ENCODE measurements at places on chromosomes 5 and 9.

- no peak for DNase-seq
These were observed 32.5 kb downstream of the ANXA1 start for GRCh38 chr9:73183917-73184861.

- DNase-seq: peak; percentile 24
These were observed 98.8 kb upstream of the BASP1 start for GRCh38 chr5:17118631-17119030.

DNA sequence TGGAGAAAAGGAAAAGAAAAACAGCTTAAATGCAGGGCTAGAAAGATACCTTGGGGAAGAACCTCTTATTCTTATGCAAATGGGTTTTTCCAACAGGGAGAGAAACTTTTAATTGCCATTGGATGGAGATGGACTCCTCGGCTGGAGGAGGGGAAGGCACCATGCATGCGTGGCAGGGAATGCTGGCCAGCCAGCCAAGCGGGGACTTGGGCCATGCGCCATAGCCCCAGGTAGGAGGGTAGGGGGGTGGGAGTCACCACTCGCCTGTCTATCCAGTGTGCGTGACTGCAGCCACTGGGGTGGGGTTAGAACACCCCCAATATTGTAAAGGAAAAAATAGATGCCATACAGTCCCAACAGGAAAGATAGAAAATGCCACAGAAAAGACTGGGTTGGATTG lies 119.9 kb upstream of the ELAVL2 start:
- no peak for DNase-seq

GRCh38 chr5:141513627-141514329 lies 24.9 kb downstream of the PCDHGC5 start:
- peak; percentile 83 for DNase-seq

DNA sequence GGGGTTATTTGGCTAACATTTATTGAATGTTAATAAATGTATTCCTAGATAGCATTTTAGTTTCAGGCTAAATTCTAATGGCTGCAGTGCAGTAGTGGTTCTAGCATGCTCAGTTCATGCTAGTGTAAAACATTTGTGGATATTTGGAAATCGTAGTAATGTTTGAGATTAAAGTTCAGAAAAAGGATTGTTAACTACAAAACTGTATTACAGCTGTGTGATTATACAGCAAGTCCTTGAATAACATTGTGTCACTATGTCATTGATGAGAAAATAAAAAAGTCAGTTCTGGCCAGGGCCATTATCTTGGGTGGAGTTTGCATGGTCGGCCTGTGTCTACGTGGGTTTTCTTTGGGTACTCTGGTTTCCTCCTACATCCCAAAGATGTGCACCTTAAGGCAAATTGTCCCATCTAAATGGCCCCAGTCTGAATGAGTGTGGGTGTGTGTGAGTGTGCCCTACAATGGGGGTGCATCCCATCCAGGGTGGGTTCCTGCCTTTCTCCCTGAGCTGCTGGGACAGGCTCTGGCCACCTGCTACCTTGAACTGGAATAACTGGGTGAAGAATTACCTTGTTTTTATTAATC lies 8.8 kb downstream of the ZSWIM6 start:
- no peak for DNase-seq

DNA sequence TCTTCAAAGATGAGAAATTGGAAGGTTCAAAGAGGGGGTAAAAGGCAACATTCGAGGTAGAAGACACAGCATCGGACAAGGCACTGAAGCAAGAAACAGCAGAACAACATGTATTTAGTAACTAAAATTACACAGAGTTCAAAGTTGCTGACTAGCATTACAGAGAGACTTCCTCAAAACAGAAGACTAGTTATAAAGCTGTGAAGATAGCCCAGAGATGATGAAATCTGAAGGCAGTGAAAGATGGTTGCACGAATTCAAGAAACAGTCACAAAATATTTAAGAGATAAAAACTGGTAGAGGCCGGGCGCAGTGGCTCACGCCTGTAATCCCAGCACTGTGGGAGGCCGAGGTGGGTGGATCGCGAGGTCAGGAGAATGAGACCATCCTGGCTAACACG lies 16.3 kb downstream of the MAPKAP1 start:
- DNase-seq: no peak

DNA sequence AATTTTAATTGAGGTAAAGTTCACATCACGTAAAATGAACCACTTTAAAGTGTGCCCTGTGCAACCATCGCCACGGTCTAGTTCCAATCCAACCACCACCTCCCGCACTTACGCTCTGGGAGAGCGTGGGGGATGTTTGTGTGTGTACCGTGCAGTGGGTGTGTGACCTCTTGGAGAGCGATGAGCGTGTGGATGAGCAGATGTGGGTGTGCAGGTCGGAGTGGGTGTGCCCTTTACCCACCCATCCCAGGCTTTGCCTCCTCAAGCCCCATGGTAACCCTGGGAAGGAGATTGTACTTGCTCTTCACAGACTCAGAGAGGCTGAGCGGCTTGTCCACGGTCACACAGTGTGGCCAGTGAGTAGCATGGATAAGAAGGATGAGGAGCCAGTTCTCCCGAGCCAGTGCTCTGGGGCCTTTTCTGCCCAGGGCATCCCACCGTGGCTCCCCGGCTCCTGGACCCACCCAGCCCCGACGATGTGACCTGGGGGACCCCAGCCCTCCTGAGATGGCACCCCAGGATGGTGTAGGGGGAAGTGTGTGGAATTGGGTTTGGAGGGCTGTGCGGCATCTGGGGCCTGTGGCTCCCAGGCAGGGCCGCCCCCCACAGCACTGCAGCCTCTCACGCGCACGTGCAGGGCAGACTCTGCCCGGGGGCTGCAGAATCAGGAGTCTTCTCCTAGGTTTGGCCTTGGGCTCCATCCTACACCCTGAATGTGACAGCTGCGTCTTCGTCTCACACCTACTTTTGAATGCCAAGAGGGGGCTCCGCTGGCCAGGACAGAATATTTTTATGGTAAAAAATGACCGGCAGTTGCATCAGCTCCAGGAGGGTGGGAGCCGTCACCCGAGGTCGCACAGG lies 13.6 kb downstream of the LHX3 start:
- no peak for DNase-seq

- no peak for DNase-seq
These were observed 266.4 kb downstream of the ZNF608 start for GRCh38 chr5:124480022-124480421.

DNA sequence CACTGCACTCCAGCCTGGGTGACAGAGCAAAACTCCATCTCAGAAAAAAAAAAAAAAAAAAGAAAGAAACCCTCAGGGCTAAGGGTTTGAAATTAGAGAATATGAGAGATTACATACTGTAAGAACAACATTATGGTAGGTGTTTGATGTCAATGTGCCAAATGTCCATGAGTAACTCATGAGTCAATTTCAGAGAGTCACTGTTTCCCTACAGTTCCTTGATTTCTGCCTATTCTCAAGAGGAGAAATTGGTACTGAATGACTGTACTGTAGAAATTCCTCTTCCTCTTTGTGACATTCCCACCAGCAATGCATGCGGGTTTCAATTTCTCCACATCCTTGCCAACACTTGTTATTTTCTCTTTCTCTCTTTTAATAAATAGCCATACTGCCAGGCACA lies 35.2 kb downstream of the MARVELD2 start:
- DNase-seq: no peak

- no peak for DNase-seq
These were observed 52.9 kb downstream of the MACROH2A1 start for GRCh38 chr5:135345956-135346731.

DNA sequence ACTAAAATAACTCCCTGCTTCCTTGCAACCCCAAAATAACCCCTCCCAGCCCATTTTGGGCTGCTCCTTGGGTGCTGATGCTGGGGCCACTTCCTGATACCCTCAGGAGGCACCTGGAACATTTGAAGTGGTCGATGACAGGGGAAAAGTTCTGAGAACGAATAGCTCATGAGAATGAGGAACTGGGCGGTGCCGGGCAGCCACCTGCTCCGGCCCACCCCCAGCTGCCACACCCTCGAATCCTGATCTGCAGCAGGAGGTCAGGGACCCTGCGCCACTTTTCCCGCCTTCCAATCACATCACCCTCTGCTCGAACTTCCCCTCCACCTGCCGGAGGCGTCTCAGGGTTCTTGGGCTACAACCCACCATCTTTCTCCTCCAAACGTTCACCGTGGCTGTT lies 19.7 kb downstream of the HRH2 start:
- no peak for DNase-seq

DNA sequence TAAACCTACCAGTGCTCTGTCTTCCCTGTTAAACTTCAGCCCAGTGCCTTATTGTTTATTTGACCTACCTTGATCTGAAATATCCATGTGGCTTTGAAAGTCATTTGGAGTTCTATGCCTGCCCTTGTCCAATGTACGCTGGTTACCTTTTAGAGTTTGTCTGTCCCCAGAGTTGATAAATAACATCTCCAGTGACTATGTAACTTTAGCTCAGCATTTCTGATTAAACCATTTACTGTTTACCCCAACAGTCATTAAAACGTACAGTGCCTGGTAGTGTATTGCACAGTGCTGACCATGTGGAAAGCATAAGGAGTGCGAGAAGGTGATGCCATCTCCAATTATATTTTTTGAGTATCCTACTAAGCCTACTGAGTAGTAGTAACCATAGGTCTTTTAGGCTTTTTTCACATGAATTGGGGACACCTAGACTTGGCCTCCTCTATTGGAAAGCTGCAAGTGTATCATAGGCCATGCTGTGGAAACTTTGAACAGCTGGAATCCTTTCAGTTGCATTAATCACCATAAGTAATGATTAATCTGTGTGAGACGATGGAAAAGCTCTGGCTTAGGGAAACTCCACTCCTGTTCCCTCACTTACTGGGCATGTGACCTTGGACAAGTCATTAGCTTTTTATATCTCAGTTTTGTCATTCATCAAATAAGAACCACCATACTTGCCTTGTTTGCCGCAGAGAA lies 93.5 kb downstream of the MAST4 start:
- DNase-seq: no peak

- no peak for DNase-seq
These were observed 33.9 kb upstream of the RAD23B start for GRCh38 chr9:107249131-107249533.

DNA sequence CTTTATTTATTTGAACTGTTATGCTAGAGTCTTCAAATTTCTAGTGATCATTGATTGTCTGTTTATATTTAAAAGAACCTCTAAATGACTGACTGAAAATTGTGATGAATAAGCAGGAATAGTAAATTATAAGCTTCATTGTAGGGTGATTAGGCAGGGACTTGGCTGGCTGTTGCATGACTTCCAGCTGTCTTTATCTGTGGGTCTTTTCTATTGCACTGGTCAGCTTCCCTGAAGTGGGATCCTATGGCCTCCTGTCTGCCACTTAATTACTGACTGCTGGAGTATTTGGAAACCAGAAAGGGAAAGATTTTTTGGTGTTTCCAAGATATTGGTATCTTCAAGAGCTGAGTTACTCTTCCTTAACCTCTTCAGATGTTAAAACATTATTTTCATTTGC lies 123.0 kb upstream of the CCNH start:
- DNase-seq: no peak

GRCh38 chr9:98249771-98250170 lies 5.7 kb downstream of the TBC1D2 start:
- no peak for DNase-seq

DNA sequence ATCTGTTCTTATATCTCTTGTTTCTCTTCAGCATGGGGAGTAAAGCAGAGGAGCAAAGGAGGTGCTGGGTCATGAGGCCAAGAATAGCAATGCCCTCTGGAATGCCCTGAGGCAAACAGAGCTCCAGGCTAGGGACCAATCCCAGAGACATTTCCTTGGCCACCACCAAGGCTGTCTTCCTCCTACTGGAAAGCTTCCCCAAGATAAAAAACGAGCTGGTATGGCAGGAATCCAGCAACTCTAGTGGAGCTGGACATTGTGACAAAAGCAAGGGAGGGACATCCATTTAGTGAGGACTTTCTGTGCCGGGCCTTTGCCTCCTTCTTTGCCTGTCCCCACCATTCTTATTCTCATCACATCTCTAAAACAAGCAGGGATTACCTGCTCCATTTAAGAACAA lies 161.6 kb downstream of the ASTN2 start:
- no peak for DNase-seq

- DNase-seq: no peak
These were observed 287.3 kb downstream of the EFNA5 start for GRCh38 chr5:107383414-107383813.

DNA sequence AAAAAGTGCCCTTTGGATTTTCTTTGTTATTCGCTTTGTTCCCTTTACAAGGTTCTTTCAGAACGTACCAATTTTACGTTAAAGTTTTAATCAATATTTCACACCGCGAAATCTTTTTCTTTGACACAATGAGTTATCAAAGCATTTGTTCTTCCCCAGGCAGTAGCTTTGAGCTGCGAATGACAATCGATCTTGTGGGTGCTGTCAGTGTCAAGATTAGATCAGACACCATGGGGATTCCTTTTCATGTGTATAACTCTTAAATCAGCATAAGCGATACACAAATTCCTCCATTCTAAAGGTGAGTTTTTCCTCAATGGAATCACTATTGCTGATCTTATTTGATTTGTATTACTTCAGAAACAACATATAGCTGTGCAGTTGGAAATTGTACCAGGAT lies 145.5 kb downstream of the ST8SIA4 start:
- no peak for DNase-seq

DNA sequence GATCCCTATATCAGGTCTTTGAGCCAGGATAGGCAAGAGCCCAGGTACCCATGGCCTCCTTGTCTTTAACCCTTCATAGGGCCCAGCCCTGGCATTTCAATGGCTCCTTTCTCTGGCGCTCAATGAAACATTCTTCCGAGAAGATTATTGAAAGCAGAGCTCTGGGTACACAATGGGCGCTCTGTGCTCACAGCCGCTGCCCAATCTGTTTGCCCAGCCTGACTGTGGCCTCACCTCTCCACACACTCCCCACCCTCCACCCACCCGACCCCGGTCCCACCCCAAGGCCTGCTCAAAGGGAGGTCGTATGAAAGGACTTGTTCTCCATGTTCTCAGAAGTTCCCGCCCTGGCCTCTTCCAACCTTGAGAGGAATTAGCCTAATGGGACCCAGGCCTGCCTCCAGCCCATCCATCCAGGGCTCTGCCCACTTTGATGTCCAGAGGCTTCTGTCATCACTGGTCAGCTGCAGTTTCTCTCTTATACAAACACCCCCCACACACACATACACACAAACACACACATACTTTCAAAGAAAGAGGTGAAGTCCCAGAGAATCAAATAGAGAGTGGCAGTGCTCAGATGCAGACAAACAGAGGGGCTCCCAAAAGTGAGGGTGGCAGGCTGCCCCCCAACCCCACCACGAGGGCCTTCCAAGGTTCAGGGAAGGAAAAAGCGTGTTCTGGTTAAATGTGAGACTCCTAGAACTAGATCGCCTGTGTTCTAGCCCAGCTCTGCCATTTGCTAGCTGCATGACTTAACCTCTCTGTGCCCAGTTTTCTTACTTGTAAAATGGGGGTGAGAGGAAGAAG lies 5.1 kb upstream of the ARSI start:
- no peak for DNase-seq

- no peak for DNase-seq
These were observed 134.7 kb downstream of the DPYSL3 start for GRCh38 chr5:147375151-147375550.

DNA sequence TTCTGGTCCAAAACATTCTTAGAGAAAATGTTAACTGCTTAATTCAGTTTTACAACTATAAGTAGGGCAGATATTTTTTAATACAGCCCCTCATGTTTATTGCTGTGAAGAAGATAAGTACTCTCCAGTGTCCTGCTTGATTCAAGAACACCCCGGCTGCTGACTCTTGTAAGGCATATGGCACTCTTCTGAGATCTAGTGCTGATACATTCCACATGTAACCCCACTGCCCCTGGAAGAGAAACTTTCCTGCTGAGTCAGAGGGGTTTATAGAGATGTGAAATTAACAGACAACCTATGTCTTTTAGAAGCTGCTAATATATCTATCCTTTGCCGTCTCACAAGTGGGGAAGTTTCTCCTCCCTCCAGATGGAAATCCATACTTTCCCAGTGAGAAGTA lies 1.0 kb upstream of the MINAR2 start:
- DNase-seq: no peak

GRCh38 chr5:88298425-88298824 lies 29.8 kb upstream of the TMEM161B start:
- no peak for DNase-seq
